ENCODE measurements at places on chromosomes 6 and 20.

DNA sequence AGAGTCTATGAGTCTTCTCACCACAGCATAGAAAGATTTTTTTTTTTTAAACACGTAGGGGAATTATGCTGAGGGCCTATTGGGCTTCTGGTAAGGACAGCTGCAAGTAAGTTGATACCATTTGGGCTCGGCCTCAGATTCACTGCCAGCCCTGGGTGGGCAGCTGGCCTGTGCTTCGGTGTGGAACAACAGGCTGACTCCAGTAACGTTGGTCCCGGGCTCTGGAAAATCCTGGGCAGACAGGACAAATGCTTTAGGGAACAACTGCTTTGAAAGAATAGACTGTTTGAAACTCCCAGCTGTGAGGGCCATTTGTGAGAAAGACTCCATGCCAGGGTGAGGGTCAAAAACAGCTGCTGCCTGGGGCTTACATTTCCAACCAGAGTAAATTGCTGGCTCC is 366.5 kb downstream of the QKI start:
- DNase-seq: no peak

GRCh38 chr6:41100871-41101287 is 28.1 kb downstream of the NFYA start:
- DNase-seq: no peak

DNA sequence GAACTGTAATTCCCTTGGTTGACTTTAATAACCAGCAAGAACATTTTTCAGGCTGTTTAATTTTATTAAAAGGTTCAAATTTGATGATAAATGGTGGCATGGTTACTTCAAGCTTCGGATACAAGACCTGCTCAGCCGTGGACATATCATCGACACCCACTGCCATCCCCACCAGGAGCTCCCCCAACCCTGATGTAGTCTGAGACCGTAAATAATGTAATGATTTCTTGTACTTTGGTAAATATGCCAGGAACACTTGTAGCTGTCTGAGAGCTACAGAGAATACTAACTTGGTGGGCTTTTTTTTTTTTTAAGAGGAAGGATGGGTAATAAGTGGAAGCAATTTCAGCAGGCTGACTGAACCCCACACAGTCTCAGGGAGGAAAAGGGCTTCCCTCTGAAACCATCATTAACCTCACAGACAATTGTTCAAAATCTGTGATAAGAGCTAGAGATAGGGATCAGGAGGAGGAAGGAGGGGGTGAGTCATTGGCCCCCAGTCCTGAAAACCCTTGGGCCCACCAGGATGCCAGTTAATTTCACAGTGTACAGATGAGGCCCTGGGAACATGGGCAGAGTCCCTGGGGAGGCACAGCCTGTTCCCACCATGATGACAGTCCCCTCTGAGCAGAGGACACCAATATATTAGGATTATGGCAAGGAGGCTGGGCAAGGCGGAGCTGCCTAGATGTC is 56.0 kb downstream of the APCDD1L start:
- no peak for DNase-seq

DNA sequence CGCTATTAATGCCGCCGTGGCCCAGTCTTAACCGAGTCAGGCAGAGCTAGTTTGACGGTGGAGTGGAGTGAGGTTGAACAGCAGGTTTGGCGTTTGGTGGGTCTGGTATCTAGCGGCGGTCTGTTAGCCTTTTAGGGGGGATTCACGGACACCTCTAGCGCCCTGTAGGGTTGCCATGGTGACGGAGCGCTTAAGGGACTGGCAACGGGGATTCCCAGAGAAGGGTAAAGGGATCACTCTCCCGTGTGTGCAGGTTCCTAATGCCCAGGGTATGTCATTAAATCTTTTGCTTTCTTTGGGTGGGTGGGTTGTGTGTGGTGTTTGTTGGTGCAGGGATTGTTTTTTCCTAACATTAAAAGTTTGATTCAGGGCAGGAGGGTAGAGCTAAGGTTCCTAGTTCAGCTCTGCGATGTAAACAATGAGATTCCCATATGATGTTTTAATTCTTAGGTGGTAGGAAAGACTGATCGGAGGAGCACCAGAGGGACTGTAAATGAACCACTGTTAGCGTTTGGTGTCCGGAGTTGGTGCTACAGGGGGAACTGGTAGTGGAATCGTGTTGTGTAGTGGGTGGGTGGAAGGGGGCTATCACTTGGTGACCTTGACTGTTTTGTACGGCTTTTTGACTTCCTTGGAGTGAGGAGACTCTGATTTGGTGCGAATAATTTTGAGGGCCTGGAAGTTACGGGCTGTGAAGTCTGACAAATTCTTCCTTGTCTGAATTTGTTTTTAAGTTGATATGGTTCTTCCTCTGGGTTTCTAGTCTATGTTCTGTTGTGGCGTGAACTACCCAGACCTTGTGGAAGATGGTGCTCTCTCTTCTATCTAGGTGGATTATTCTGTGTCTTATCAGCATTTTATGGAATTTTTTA is 5.0 kb downstream of the BRD2 start:
- DNase-seq: no peak

DNA sequence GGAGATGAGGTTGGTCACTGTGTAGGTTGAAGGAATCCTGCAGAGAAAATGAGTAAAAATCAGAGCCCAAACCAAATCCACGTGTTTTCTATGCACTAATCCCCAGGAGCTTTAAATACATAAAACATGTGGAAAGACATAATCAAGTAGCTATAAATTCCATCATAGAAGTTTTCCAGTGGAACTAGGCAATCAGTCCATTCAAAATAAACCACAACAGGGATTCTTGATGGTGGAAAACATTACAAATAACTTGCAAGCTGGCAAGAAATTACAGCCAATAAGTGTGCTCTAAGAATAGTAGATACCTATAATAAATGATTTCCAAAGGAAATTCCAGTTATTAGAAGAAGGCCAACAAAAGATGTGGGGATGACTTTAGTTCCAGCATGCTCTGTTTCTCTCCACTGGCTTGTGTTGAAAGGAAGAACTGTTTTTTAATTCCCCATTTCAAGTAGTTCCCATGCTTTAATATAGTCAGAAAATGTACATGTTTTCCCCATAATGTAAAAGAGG is 49.8 kb upstream of the ADGRG6 start:
- DNase-seq: no peak

- DNase-seq: no peak
These were observed 30.1 kb downstream of the CDS2 start for GRCh38 chr20:5156675-5157448.

DNA sequence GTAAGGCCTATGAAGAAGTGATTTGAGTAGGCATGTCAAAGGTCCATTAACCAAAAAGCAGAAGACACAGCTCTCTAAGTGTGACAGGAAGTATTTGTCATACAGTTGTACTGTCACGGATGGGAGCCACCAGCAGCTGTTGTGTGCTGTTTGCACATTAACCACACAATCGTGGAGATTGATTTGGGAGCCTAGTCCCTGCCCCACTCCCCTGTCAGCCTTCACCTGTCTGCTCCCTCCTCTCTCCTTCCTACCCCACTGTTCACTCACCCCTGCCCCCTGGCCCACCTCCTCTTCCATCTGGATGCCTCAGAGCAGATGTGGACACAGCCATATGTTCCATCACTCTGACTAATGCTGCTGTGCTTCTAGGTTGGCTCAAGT is 124.7 kb upstream of the SPACA1 start:
- no peak for DNase-seq

DNA sequence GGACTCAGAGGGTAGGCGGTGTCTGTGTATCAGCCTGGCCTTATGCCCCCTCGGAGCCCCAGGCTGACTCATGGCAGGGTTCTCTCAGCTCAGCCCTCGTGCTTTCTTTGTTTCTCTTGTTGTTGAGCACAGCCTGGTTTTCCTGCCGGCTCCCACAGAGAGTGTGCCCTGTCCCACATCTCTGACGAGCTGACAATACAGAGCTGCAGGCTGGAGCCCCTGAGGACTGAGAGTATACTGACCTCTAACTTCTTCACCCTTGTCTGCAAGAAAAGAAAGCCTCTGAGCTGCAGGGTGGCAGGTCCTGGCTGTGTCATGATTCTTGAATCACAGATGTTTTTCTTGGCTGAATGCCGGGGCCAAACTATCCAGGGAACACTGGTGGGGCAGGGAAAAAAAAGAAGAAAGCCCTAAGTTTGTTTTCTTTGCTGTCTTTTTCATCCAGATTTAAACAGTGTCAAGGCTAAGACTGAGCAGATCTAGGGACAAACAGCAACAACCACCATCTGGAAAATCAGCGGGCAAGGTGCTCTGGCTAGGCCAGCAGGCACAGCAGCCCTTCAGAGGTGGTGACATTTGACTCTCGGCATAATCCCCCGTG is 63.3 kb upstream of the ZNF133 start:
- no peak for DNase-seq

GRCh38 chr6:49531774-49532569 is 18.5 kb upstream of the C6orf141 start:
- DNase-seq: no peak

DNA sequence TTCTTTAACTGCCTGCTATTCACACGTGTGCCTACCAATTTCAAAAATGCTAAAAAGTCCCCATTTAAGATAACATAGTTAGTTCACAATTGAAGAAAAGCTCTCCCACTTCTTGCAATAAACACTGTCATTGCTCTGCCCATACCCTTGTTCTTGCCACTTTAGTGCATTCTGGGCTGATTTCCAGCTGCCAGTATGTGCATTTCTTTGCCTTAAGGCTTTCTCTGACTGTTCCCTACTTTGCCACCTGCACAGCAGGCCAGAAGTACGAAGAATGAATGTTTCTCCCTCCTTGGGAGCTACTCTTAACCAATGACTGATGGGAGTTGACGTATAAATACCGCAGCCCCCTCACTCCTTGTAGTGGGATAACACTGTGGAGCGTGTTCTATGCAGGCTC is 16.0 kb upstream of the ATRN start:
- no peak for DNase-seq

- DNase-seq: no peak
These were observed 34.0 kb downstream of the AFDN start for GRCh38 chr6:167860550-167861226.

DNA sequence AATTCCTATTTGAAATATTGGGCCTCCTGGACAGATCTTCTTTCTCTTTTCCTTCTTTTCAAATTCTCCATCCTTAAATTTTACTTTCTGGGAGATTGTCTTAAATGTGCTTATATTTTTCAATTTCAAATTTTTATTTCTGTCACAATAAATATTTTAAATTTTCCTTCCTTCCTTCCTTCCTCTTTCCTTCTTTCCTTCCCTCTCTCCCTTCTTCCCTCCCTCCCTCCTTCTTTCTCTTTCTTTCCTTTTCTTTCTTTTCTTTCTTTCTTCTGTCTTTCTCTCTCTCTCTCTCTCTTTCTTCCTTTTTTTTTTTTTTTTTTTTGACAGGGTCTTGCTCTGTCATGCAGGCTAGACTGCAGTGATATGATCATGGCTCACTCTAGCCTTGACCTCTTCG is 16.7 kb upstream of the PNRC1 start:
- DNase-seq: no peak

GRCh38 chr20:59211208-59211765 is 47.7 kb downstream of the ZNF831 start:
- DNase-seq: no peak

- no peak for DNase-seq
These were observed 191.4 kb downstream of the NKAIN2 start for GRCh38 chr6:123994891-123995635.

GRCh38 chr20:31903627-31904386 is 33.4 kb downstream of the TTLL9 start:
- no peak for DNase-seq

DNA sequence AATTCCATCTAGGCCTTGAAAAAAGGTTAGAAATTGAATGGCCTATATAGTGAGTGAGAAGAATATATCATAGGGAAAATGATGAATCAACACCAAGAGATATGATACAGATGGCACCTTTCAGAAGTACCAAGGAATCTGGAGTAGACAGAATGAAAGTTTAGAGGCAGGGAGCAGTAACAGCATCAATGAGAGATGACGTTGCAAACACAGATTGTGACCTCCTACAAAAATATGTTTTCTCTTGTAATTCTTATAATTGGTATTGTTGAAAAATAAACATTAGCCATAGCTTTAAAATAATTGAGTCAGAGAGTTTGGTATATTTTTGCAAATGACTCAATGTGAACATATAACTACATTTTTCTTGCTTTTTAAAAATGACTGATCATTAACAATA is 1223.1 kb upstream of the GJE1 start:
- no peak for DNase-seq

DNA sequence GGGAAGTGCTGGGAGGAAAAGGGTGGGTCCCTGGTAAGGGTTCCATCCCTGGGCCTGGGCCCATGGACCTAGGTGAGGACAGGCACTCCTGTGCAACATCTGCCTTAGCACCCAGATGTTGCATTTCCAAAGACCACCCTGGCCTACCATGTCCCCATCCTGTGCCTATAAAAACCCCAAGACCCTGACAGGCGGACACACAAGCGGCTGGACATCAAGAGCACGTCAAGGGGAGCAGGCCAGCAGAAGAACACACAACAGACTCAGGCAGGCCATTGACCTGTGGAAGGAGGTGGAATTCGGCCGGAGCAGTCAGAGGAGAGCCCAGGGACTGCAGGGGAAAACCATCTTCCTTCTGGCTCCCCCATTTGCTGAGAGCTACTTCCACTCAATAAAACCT is 937.8 kb upstream of the MANEA start:
- DNase-seq: no peak

DNA sequence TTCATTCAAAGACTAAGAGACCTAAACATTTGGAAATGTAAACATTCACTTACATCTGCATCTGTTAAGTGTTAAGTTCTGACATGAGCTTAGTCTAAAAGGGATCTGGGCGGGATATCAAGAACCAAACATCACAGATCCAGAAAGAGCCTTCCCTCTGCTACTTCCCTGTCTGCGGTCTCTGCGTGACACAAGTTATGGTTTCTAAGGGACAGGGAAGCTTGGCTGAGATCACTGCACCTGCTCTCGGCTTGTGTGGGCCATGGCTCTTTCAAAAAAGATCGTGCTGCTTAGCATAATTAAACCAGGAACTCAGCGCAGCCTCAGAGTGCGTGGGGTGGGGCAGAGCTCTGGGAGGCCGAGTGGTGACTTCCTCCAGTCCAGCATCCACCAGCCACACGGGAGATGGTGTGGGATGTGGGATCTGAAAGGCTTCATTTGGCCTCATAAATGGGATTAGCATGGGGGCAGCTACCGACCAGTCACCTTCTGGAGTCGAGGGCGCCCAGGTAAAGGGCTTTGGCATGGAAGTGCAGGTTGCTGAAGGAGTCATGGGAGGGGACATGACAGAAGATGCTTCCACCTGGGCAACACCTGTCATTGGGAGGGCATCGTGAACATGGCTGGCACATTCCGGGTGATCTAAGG is 16.7 kb upstream of the RAMACL start:
- DNase-seq: no peak

GRCh38 chr6:63930848-63931247 is 295.2 kb downstream of the PHF3 start:
- no peak for DNase-seq

DNA sequence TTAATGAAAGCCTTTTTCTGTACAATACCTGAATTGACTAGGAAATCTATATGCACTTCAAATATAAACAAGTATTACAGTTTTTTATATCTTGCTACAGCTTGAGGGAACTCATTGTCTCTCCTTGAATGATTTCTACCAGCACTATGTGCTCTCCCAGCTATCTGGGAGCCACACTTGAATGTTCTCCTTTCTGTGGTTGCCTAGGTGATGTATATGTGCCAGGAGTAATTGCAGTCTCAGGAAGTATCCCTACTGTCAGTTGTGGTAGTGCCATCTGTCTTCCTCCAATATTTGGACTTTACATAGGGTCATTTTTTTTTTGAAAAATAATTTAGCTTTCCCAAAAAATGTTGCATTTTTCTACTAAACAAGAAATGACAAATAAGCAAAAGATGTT is 288.0 kb upstream of the PLCB4 start:
- DNase-seq: no peak

GRCh38 chr6:37990762-37991525 is 171.4 kb downstream of the ZFAND3 start:
- DNase-seq: no peak

- DNase-seq: no peak
These were observed 230.3 kb upstream of the ECI2 start for GRCh38 chr6:4365686-4366085.

Measured in cortex of kidney (tissue), 1 donor.